CD4-positive, alpha-beta T cell treated with Interleukin-12 subunit alpha and Interleukin-12 subunit beta, for 1 hour (primary cell): ENCODE measurements at places on chromosomes 1 and 21.

DNA sequence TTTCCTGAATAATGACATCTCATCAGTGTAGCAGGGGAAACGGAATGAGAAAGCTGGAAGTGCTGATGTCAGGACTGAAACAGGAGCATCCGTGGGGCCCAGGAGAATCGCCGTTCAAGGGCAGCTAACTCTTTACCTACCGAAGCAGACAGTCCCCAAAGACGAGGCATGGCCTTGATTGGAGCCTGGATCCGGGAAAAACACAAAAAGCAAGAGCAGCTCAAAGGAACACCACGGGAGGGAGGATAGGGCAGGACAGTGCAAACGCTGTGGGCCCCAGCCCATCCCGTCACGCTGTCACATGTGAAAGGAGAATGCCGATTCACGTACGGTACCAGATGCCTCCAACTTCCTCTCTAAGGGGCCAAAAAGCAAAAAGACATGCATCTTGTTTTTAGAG is 34.9 kb downstream of the WNT9A start:
- DNase-seq, result no peak

DNA sequence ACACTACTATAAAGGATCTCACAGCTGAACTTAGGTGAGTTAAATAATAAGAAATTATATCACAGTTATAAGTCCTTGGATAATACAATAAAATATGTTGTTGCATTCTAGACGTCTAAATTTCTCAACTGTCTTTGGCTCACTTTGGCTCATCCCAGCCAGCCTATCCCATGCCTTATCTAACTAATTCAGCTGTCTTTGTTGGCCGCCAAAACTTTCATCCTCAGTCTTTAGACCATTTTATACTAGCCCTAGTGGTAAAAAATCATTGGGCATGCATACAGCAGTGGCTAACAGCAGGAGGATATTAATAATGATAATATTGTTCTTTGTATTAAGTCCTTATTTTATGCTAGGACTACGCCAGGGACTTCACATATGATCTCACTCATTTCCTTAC is 59.3 kb downstream of the CCDC18 start:
- DNase-seq, result no peak

- DNase-seq, result no peak
These were observed 153.7 kb upstream of the ZBTB40 start for GRCh38 chr1:22297999-22298398.

DNA sequence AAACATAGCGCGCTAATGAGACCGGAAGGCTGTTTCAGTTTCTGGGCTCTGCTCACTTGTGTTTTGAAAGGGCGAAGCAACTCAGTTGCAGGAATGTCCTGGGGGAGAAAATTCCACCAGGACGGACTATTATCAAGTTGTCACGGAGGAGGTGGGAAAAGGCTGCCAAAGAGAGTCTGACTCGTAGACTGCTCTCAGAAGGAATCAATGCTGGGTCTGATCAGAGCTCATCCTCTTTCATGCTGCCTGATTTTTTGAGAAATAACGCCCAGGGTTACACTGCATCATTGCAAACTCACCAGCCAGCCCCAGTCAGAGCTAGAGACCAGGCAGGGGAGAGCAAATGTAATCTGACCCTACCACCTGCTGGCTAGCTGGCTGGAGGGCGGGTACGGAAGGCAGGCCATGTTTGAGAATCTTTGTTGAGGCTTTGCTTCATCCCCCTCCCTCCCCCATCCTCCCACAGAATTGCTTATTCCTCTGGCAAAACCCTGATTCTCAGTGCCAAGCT is 36.4 kb upstream of the BCL9 start:
- no peak for DNase-seq

DNA sequence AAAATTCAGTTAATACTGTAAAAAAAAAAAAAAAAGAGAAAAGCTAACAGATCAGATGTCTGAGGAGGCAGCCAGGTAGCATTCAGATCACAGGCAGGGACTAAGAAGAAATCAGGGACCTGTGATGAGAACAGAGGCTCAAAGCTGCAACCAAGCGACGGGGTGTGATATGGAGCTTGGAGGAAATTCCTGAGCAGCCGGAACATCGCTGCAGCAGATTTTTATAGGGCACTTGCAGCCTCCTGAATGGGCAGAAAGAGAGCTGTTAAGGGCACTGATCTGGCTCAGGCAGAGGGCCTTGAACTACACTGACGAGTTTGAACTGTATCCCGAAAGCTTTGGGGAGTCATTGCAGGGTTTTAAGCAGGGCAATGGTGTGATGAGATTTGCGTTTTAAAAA is 315.4 kb downstream of the ADGRL2 start:
- no peak for DNase-seq

- DNase-seq, result no peak
These were observed 120.7 kb downstream of the CRB1 start for GRCh38 chr1:197388801-197389200.
